Upper lobe of left lung (tissue), 6 donors: ENCODE measurements at places on chromosomes 7 and 10. TPM values are rescaled to one million over a fixed set of nuclear protein-coding genes. Genes with fewer than 3 reads are reported as not detected.

The FIS1 gene
- 276 TPM for total RNA-seq

DNA sequence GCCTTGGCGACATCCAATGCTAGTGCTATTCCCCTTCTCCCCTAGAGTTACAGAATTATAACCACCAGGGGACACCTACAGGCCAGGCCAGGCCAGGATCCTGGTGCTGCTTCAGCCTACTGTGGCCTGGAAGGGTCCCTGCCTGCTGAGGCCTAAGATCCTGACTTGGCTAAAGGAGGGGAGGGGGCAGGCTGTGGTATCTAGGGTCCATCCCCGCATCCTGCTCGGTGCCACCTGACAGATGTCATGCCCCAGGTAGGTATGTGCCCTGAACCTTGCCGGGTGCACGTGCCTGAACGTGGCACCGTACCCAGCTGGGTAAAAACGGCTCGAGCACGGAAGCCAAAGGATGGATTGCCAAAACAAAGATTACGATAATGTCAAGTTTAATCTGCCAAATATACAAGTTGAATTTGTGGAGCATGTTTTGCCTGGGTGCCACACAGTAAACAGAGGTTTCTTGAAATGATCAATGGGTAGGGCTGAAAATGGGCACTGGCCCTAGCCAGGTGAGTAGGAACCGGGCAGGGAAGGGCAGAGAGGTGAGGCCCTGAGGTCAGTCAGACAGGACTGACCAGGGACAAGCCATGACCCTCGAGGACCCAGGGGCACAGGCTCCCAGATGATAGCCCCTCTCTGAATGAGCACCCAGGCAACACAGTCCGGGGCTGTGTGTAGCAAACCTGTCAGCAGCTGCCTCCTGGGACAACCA lies 12.6 kb downstream of the PDAP1 start:
- no peak overlapping the region for H3K4me3 ChIP-seq
- peaks cover 36% of the 10 kb centered on the region for H3K4me1 ChIP-seq
- peaks cover 66% of the 10 kb centered on the region for H3K36me3 ChIP-seq
- no peak overlapping the region for H3K27ac ChIP-seq
- no peaks in the 10 kb centered on the region for H3K27me3 ChIP-seq
- DNase-seq: no peak

DNA sequence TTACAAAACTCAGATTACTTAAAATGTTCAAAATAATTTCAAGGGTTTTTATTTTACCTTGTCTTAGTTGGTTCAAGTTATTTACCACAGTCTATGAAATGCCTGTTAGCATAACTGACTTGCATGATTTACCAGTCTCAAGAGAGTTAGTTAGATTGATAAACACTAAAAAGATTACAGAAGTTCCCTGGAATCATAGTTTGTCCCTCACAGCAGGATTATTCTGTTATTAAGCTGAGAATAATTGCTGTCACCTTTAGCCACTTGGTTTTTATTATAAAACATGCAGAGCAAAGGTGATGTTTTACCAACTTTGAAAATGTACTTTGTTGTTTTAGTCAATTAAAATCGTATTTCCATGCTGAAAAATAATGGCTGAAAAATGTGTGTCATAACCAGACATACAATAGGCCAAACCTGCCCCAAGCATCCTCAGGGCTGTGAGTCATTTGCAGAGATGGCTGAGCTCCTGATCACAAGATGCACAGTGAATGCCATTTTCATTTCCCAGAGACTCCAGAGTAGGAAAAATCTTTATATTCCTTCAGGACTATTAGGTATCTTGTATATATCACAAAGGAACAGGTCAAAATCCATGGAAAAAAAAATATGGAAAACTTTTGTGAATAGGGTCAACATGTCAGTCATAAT lies 87.8 kb upstream of the DKK1 start:
- H3K4me3 ChIP-seq: no peak overlapping the region
- no peaks in the 10 kb centered on the region for H3K4me1 ChIP-seq
- H3K36me3 ChIP-seq: no peaks in the 10 kb centered on the region
- no peak for DNase-seq

DNA sequence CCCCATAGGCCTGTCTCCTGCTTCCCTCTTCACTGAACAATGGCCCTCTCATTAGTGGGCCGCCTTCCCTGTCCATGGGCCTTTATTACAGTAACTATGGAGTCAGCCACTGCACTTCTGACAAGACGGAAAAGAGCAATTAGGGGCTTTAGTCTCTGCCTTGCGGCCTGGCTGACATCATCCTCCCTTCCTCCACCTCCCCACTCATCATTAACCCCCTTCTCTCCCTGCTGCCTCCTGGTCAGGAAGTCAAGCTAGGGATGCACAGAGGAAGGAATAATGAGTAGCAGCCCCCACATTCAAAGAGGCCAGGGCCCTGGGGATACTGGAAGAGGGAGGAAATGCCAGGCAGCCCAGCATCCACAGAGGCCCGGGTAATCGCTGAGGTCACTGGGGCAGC lies 101.6 kb upstream of the PLXNA4 start:
- H3K4me1 ChIP-seq: no peaks in the 10 kb centered on the region
- no peak overlapping the region for H3K27ac ChIP-seq
- no peaks in the 10 kb centered on the region for H3K36me3 ChIP-seq
- no peak for DNase-seq

DNA sequence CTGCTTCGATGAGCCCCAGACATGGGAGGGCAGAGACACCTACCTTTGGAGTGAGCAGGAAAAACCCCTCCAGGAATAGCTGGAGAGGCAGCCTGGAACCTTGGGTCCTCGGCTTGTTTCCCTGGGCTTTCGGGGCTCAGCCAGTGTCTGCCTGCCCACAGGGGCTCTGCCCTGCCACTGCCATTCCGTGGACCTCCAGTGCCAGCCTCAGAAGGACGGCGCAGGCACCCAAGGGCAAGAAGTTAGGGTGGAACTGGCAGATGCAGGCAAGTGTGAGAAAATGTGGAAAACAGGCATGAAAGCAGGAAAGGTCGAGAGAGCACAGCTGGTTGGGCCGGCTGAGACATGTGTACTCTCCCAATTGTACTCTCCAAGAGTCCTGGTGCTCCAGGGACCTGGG lies 281.5 kb downstream of the GRID1 start:
- no peak for DNase-seq
- no peaks in the 10 kb centered on the region for H3K36me3 ChIP-seq
- H3K4me3 ChIP-seq: no peak overlapping the region
- H3K4me1 ChIP-seq: no peaks in the 10 kb centered on the region

DNA sequence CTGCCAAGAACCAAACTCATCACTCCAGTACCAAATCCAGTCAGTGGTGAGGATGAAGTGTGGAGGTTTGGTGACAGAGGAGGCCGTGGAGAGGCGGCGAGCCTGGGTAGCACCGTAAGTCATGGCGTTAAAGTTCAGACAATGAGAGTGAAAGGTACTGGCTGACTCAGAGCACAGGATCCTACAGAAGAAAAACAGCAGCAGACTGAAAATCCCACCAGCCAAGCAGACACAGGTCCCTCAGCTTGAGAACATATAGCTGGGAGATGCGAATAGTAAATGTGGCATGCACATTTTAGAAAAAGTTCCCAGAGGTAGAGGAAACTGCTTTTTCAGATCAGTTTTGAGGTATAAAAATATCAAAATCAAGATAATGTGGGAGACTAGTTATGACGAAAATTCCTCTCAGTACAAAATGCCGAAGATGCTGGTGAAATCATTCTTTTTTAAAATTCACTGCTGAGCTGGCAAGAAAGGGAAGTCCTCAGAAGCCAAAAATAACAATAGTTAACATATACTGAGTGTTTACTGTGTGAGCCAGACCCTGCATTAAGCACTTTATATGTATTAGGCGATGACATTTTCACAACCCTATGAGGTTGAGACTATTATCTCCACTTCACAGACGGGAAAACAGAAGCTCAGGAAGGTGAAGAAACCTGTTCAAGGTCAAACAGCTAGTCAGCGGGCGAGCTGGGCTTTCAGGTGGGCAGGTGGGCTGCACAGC lies 20.9 kb downstream of the PARP12 start:
- no peaks in the 10 kb centered on the region for H3K4me1 ChIP-seq
- peaks cover 43% of the 10 kb centered on the region for H3K36me3 ChIP-seq
- H3K27me3 ChIP-seq: no peaks in the 10 kb centered on the region
- DNase-seq: no peak
- no peak overlapping the region for H3K27ac ChIP-seq

DNA sequence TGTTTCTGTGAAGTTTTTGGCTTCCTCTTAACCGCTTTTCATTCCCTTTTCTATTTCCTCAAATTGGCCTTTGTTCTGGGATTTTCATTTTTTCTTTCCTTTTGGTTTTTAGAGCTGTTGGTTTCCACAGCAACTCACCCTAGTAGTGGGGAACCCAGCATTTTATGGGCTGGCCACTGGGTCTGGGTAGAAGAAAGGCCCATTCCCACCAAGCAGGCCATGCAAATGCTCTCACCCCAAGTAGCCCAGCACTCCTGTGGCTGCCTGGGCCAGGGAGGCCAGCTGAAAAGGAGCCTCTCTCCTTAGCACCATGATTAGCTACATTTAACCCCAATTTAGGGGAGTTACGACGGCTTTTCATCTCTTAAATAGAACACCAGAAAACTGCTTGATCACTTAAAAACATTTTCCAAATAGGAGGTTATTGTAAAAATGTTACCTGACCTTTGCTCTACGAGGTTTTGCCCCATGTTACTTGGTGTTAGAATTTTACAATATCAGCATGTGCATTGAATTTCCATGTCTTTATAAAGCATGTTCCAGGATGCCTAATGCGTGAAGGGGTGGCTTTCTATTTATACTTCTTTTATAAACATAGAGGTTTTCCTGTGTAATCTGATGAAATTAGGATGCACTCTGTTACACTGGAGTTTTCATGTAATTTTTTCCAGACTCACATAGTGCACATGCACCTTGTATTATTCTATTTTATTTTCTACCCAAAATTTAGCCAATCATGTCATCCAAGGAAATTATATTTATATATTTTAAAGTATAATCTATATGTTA lies 75.4 kb downstream of the FAM171A1 start:
- peaks cover 4% of the 10 kb centered on the region for H3K4me1 ChIP-seq
- no peak overlapping the region for H3K4me3 ChIP-seq
- H3K27me3 ChIP-seq: no peaks in the 10 kb centered on the region
- no peak for DNase-seq
- no peak overlapping the region for H3K27ac ChIP-seq
- no peaks in the 10 kb centered on the region for H3K36me3 ChIP-seq

DNA sequence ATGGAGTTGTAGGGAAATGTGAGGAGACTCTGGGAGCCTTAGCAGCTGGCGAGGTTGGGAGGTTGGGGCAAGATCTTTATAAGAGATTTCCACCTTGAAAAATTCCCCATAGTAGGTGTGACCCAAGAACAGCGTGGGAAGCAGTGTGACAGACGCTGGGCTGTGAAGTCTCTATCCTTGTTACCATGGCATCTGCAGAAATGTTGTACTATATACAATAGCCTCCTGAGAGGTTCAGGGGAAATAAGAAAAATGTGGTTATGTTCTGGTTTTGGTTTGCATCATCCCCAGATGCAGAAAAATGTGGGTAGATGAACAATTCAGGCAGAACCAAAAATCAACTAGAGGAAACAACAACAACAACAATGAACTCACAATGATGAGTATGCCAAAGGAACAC lies 498.6 kb downstream of the SH2D4B start:
- H3K4me1 ChIP-seq: no peaks in the 10 kb centered on the region
- no peaks in the 10 kb centered on the region for H3K27me3 ChIP-seq

The GJD4 gene
- total RNA-seq: not detected

The POMZP3 gene
- total RNA-seq: 7.6 TPM

GRCh38 chr10:79106256-79107050 lies 37.7 kb downstream of the ZMIZ1 start:
- no peaks in the 10 kb centered on the region for H3K27me3 ChIP-seq
- no peaks in the 10 kb centered on the region for H3K36me3 ChIP-seq
- DNase-seq: no peak
- H3K4me3 ChIP-seq: no peak overlapping the region

- peak; percentile 10 for DNase-seq
- H3K27ac ChIP-seq: no peak within 1 kb of the TSS
- H3K27me3 ChIP-seq: no peaks in the 10 kb centered on the region
Measured at GRCh38 chr10:47348138-47348651, at the start of gene RBP3. RBP3 (plus strand) TSS chr10:47348363; CDS start chr10:47348485, 122 bp downstream.

GRCh38 chr7:45138433-45139267 lies 18.9 kb upstream of the RAMP3 start:
- no peak overlapping the region for H3K4me3 ChIP-seq
- no peaks in the 10 kb centered on the region for H3K36me3 ChIP-seq
- H3K27ac ChIP-seq: no peak overlapping the region
- H3K4me1 ChIP-seq: no peaks in the 10 kb centered on the region
